Astrocyte of the hippocampus (primary cell): ENCODE measurements at places on chromosomes 4 and X.

GRCh38 chr4:173074501-173074946 is 94.1 kb upstream of the GALNT7 start:
- DNase-seq: peak; percentile 89

GRCh38 chr4:139266208-139266582 is 13.8 kb downstream of the MGARP start:
- DNase-seq: no peak

- DNase-seq: peak; percentile 8
Observed at GRCh38 chrX:69556060-69557011, 52.2 kb downstream of the NALF2 start.

- DNase-seq: peak; percentile 69
Observed at GRCh38 chrX:12814420-12814819, 23.2 kb downstream of the PRPS2 start.

GRCh38 chr4:149403081-149403480 is 412.6 kb downstream of the IQCM start:
- no peak for DNase-seq

DNA sequence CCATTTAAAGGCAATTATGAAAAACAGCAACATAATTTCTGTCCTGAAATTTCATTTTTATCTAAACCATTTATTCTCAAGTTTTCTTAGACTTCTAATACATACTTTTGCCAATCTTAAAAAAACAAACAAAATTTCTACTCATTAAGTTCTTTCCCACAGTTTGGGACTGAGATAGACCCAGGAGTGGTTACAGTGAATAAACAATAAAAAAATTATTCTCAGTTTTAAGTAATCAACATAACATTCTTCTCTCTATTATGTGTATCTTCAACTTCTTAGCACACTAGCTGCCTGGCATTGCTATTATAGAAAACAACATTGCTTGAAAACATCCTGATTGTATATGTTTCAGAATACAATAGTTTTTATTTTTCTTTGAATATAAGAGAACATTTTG is 532.8 kb downstream of the IL15 start:
- DNase-seq: no peak

DNA sequence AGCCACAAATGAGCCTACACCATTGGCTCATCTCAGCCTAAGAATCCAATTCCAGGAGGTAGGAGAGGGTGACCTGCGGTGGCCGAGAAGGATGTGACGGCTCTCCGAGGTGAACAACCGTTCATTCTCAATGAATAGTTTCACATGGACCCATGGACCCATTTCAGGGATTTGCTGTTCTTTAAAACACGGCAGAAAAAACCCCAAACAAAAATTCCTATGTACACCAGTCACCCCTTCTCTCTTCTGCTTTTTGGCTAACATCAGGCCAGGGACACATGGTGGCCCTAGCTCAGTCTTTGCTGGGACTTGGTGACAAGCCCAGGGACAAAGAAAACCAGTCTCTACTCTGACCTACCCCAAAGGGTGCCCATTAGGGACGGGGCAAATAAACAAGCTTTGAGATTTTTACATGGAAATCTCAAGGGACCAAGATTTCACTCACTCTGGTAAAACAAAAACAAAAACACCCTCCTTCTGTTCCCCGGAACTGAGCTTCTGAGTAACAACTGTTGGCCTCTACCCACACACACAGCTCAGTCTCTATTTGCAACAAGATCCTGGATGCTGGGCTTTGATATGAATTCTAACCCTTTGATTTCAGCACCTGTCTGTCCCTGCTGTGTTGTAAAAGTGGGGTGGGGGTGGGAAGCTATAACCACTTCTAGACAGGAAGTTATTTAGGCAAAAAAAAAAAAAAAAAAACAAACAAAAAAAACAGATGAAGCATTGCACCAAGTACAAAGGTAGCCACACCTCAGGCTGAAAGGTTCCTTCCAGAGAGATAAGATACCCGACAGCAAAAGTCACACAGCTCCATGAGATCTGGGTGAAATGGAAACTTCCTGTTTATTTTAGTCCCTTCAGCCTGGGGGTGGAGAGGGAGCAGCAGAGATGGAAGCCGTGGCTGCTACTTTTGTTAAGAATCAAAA is 49.0 kb downstream of the DDX3X start:
- no peak for DNase-seq

- DNase-seq: no peak
Observed at GRCh38 chr4:52110171-52110570, 59.1 kb downstream of the SPATA18 start.

DNA sequence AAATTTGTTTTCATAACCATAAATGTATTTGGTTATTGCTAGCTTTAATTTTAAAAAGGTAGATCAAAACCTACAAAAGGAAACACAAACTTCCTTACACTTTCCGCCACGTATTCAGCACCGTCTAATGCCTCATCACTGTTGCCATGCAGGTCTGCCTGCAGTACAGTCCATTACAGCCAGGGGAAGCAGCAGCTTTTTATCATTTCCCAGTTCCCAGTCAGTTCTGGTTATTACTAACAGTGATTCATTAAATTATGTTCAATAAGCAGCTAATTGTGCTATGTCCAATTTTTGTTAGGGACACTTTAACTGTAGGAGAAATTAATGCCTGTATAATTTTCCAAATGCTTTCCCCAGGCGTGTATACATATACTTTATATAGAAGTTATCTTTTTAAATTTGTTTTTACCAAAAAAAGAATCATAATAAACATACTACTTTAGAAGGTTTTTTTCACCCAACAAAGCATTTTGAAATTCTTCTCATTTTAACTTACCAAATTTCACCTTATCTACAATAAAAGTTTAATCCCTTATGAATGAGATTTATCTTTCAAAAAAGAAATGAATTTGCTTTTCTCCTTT is 93.3 kb downstream of the ANXA3 start:
- peak; percentile 83 for DNase-seq

GRCh38 chr4:8855818-8856245 is 15.8 kb downstream of the HMX1 start:
- no peak for DNase-seq

DNA sequence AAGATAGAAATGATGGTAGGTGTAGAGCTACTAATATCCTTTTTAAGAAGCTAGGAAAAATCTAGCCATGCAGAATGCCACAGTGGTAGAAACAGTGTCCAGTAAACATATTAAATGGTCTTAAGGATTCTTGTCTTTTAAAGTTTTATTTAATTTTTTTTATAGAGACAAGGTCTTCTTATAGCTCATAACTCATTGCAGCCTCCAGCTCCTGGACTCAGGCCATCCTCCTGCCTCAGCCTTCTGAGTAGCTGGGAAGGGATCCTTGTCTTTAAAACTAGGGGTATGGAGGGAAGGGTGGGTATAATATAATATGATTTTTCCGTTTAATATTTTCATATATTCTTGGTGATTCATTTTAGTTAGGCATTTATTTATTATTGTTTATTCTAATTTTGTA is 3.8 kb downstream of the TMEM165 start:
- DNase-seq: no peak

DNA sequence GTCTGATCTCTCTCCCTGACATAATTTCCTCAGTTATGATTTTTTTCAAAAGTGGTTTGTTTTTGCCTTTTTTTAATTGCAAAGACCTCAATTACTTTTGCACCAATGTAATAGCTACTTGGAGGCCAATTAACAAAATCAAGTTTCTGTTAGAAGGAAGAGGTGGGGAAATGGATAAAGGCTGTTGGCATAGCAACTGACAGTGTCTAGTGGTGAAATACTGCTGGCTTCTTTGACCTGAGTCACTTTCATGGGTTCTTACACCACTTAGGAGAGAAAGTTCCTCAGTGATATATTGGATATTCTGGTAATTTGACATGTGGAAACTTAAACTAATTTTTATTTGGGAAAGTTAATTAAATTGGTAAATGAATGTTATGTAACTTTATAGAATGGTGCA is 26.5 kb upstream of the ATP8A1 start:
- no peak for DNase-seq

DNA sequence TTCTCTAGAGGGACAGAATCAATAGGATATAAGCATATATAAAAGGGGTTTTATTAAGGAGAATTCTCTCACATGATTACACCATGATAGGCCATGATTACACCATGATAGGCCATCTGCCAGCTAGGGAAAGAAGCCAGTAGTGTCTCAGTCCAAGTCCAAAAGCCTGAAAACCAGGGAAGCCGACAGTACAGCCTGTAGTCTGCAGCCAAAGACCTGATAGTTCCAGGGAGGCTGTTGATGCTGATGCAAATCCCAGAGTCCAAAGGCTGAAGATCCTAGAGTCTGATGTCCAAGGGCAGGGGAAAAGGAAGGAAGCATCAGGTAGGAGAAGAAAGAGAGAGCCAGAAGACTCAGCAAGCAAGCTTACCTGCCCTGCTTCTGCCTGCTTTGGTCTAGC is 411.3 kb upstream of the EMCN start:
- no peak for DNase-seq

- peak; percentile 69 for DNase-seq
Observed at GRCh38 chr4:112031712-112032328, 113.4 kb upstream of the FAM241A start.

DNA sequence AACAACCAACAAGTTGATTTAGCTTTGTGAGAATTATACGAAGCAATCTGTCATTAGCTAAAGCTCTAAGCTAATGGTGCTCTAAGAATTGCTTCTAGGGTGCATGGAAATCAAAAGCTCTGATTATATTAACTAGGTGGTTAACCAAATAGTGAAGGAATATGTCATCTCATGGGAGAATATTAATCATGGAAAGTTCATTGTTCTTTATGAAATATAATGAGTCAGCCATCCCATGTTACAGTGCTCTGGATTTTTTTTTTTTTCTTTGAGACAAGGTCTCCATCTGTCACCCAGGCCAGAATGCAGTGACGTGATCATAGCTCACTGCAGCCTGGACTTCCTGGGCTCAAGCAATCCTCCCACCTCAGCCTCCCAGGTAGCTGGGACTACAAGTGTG is 10.5 kb downstream of the DCAF8L2 start:
- DNase-seq: no peak

DNA sequence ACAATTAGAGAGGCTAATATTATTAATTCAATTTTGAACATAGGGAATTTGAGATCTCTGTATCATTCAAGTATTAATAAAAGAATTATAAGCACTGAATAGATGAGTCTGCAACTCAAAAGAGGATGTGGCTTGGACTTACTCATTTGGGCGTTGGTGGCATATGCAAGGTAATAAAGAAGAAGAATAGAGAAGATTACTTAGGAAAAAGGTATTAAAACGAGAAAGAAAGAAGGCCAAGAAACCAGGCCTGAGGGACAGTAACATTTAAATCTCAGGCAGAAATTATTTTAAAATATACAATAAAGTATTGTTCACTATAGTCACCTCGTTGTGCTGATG is 383.0 kb upstream of the INTU start:
- DNase-seq: no peak

DNA sequence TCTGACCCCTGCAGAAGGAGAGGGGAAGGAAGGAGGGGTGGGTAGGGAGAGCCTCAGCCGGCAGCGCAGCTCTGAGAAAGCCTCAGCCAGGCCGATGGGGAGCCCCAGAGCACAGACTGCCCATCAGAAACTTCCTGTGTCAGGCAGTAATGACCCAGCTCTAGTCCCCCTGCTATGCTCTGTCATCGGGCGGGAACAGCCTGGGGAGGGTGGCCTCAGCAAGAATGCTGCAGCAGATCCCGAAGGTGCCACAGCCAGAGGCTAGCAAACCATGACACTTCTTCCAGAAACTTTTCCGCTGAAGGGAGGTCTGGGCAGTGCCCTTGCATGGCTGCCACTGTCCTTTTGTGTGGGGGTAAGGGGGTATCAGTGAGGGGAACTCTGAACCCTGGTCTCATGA is 279.0 kb downstream of the BCOR start:
- no peak for DNase-seq

- DNase-seq: peak; percentile 21
Observed at GRCh38 chrX:134692990-134693389, 34.7 kb upstream of the PLAC1 start.

DNA sequence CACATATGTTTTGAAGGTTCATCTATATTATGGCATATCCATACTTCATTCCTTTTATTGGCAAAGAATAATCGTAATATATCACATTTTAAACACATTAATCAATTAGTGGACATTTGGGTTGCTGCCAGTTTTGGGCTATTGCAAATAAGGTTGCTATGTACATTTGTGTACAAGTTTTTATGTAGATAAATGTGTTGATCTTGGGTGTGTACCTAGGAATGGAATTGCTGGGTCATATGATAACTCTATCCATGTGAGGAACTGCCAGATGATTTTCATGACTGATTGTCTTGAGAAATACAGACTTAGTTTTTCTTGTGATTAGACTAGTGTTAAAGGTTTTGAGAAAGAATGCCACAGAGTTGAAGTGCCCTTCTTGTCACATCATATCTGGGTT is 99.2 kb upstream of the RAB40AL start:
- peak; percentile 16 for DNase-seq

DNA sequence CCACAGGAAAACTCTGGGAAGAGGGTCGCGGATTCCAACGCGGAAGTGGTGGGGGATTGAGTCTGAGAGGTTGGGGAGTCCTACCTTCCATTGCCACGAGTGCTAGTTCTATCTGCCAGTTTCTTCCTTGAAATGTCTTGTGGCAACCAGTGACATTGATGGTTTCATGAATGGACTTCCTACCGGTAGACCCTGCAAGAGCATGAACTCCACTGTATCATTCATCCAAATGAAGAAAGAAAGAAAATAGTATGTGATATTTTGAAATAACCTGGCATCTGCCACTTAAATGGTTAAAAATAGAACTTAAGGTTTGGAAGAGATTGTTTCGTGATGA is 1.1 kb upstream of the SLC10A7 start:
- no peak for DNase-seq

- no peak for DNase-seq
Observed at GRCh38 chrX:79138658-79139241, 5.7 kb upstream of the GPR174 start.

- DNase-seq: no peak
Observed at GRCh38 chrX:135914404-135914803, 20.9 kb downstream of the SAGE1 start.

DNA sequence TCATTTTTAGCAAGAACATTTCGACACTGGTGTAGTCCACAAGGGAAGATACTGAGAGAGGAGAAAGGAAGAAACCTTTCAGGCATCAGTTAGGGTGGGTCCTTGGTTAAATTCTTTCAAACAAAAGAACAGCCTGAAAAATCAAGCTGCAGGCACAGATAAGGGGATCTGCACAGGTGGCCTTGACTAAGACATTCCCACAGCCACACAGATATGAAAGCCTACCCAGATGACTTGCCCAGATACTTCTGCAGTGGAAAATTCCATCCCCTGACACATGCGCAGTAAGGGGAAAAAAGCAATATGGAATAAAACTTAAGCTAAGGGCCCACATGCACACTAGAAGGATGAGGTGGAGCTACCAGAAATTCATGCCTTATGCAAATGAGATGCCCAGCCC is 8.9 kb upstream of the TMEM165 start:
- DNase-seq: no peak

- peak; percentile 44 for DNase-seq
Observed at GRCh38 chr4:111630705-111631104, 514.5 kb upstream of the FAM241A start.

GRCh38 chrX:11421805-11422524 is 128.8 kb downstream of the AMELX start:
- no peak for DNase-seq
